Activated CD8-positive, alpha-beta T cell treated with anti-CD3 and anti-CD28 coated beads for 36 hours (primary cell): ENCODE measurements at places on chromosomes 6 and 20. TPM values are rescaled to one million over a fixed set of nuclear protein-coding genes. Genes with fewer than 3 reads are reported as not detected.

DNA sequence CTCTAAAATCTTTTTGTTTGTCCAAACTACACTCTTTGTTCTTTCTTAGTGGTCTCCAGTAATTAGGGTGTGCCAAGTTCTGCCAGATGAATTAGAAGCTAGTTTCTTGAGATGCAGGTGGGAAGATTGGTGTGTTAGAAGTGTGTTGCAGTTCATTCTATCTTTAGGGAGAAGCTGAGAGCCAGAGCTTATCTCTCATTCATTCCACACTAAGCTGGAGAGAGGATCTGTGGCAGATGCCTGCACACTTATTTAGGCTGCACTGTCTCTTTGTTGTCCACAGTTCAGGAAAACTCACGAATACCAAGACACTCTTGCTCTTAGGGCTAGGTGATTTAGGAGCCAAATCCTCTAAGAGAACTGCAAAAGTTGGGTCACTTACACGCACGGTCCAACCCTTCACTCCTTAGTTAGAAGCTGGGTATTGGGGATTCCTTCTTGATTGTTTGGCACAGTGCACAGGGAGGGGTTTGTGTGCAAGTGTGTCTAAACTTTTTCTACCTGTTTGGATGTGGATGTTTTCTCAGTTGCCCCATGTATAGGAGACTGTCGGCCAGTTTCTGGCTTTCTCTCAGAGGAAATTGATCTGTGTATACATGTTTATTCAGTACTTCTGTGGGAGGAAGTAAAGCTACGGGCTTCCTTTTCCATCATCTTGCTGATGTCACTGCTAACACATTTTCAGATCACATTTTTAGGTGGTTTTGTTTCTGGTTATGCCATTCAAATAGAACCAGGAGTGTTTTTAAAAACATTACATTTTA, 49.5 kb downstream of the SMAP1 start:
- peak; percentile 14 for DNase-seq

DNA sequence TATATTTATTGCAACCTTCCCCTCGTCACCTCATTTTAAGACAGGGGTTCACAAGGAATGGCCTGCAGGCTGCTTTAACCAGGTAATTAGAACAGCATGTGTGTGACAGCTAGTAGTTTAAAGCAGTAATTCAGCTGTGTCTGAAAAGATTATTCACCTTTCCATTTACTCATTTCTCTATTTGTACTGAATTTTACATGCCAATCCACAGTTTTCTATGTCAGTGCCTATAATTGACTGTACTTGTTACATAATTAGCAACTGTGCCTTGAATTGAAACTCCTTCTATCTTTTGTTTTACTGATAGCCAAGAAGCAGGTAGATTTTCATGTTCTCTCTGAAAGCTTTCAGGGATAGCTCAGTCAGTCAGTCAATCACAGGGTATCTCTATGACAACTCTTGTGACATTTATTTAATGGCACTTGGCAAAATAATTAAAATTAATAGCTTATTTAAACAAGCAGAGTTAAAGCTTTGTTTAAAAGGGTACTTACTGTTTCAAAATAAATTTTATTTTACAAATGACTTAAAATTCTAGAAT, 214.0 kb downstream of the ZFAND3 start:
- DNase-seq = no peak

- DNase-seq = no peak
Observed at GRCh38 chr6:67802771-67803170, 832.3 kb upstream of the ADGRB3 start.

Gene RIMS1
- total RNA-seq = not detected

DNA sequence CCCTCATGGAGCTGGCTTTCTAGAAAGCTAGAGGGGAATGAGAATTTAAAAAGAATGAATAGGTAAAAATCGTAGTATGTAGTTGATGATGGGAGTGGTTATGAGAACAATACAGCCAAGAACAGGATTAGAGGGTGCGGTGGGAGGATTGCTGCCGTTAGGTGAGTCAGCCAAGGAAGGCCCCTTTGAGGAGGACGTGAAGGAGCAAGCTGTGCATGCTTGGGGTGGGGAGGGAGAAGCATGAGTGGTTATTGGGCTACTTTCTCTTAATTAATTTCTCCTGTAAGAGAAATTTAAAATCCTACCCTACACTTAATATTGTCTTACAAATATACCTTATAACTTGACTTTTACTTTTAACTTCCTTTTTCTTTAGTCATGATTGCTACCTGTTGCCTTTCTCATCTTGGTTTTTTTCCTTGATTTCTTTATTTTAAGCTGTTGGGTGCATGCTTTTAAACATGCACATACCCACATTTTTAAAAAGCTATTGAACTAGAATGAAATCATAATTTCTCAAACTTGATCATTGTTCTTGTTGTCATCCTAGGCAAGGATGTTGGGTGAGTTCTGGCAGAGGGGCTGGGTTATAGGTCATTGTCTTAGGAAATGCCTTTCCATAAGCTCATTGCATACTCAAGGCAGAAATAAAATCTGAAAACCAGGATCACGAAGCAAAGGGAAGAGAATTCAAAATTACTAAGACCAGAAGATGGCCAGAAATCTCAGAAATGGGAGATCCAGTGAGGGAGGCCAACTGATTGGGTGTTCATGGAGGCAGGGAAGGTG, 114.5 kb downstream of the TCP11 start:
- no peak for DNase-seq
